ENCODE measurements at places on chromosomes 7 and 10. TPM values are rescaled to one million over a fixed set of nuclear protein-coding genes. Genes with fewer than 3 reads are reported as not detected.

- no peak for DNase-seq
Observed at GRCh38 chr7:111532625-111533024, 29.7 kb downstream of the IMMP2L start.

- no peak for DNase-seq
Observed at GRCh38 chr7:43869867-43870240, 537 bp upstream of the MRPS24 start.

GRCh38 chr7:573269-573932, 53.8 kb upstream of the PDGFA start:
- DNase-seq: no peak

- no peak for DNase-seq
Observed at GRCh38 chr10:600234-600633, 89.2 kb downstream of the DIP2C start.

DNA sequence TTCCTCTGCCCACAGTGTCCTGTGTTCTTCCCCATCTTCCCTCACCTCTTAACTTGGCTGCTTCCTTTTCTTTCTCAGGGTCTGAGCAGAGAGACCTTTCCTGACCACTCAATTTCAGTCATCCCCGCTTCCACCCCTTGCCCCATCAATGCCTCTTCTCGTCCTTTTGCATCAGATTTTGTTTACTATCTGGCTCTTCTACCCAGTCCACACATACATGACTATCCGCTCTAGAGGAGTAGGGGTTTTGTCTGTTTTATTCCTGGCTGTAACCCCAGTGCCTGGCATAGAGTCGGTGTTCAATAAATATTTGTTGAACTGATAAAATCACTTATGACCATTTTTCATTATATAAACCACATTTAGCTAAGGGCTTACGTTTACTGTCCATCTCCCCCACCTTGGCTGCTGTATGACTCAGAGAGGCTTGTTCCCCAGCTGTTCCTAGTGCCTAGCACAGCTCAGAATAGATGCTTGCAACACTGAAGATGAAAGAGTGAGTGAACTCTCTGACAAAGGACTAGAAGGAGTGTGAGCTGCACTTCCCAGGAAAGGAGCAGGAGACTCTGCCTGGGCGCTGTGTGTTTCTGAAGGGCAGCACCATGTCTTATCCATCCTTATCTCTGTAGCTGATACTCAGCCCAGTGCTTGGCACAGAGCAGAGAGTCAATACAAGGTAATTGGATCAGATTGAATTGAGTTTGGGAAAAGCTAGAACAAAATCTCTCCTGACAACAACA, 21.9 kb downstream of the ARID5B start:
- DNase-seq: no peak

- no peak for DNase-seq
Observed at GRCh38 chr7:17206349-17206905, 92.0 kb upstream of the AHR start.

DNA sequence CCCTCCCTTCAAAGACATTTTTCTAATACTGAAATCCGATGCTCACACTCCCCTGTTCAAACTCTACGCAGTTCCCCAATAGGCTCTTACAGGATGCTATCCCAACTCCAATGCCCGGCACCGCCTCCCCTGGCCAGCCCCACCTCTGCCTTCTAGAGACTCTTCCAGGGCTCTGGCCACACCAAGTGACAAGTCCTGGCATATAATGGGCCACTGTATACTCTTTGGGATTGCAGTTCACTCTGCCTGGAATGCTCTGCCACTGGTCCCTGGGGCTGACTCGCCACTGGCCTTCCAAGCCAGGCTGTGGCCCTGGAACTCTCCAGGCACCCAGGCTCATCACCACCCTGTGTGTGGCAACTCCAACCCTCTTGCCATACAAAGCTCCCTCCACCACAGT, 3.1 kb upstream of the BRI3 start:
- DNase-seq: no peak

- DNase-seq: no peak
Observed at GRCh38 chr10:101258179-101258885, 29.1 kb upstream of the LBX1 start.

GRCh38 chr7:66105263-66105748, 9.3 kb upstream of the CRCP start:
- DNase-seq: no peak

- no peak for DNase-seq
Observed at GRCh38 chr7:18778594-18778993, 283.0 kb downstream of the HDAC9 start.

SPRN gene
- not detected for total RNA-seq

NPSR1 gene
- not detected for total RNA-seq

GIMAP8 gene
- 3.8 TPM for total RNA-seq

TFPI2 gene
- not detected for total RNA-seq

CHCHD3 gene
- total RNA-seq: 21.7 TPM

TMEM176A gene
- total RNA-seq: not detected

TMEM213 gene
- not detected for total RNA-seq

UNCX gene
- total RNA-seq: not detected

GIMAP2 gene
- 65.1 TPM for total RNA-seq

OR9A2 gene
- total RNA-seq: not detected

NEUROD6 gene
- not detected for total RNA-seq

All from CD4-positive, alpha-beta T cell (primary cell).